Vagina (tissue), 2 donors: ENCODE measurements at places on chromosomes 12 and 14.
A peak's percentile ranks its signal among the peaks of the same experiment; 100 is the strongest.

- H3K27me3 ChIP-seq, result no peaks in the 10 kb centered on the region
- H3K27ac ChIP-seq, result no peak overlapping the region
- H3K4me3 ChIP-seq, result no peak overlapping the region
- no peak for DNase-seq
- no peaks in the 10 kb centered on the region for H3K4me1 ChIP-seq
- no peaks in the 10 kb centered on the region for H3K36me3 ChIP-seq
Measured at GRCh38 chr14:34190717-34191116, 239.8 kb upstream of the EGLN3 start.

DNA sequence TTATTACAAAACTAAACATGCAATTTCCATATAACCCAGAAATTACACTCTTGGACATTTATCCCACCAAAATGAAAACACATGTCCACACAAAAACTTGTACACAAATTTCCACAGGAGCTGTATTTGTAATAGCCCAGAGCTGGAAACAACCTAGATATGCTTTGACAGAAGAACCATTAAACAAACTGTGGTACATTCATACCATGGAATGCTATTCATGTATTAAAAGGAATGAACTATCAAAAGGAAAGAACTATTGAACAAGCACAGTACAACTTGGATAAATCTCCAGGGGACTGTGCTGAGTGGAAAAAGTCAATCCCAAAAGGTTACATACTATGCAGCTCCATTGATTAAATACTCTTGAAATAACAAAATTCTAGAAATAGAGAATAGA lies 35.8 kb upstream of the ERGIC2 start:
- DNase-seq, result no peak
- no peaks in the 10 kb centered on the region for H3K27me3 ChIP-seq
- H3K4me3 ChIP-seq, result no peak overlapping the region
- no peak overlapping the region for H3K27ac ChIP-seq
- no peaks in the 10 kb centered on the region for H3K4me1 ChIP-seq
- H3K36me3 ChIP-seq, result no peaks in the 10 kb centered on the region

DNA sequence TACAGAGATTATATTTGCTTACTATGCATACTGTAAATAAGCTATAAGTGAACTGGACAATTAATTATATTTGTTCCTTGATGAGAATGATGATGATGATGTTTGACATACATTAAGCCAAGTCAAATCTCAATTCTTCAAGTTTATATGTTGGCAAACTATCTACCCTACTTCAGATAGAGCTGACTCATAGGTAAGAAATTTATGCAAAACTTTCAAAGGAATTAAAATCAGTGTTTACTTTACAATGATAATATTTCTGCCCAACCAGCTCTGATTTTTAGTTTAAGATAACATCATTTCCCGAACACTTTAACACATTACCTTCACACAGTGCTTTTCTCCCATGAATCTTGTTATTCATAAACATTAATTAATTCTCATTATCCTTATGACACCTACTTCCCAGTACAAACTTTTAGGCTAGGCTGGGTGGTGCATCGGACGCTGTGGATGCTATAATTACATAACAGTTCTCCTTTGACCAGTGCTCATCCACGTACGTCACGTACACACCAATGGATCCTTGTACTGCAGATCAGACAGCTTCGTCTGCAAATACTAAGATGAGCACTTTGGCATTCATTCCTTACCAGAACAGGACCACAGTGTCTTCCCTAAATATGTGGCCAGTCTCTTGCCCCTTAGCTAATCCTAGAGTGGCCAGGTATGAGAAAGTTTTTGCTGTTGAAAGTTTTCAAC lies 18.3 kb downstream of the BMP4 start:
- H3K27me3 ChIP-seq, result no peaks in the 10 kb centered on the region
- H3K4me3 ChIP-seq, result no peak overlapping the region
- H3K27ac ChIP-seq, result no peak overlapping the region
- H3K4me1 ChIP-seq, result no peaks in the 10 kb centered on the region
- H3K36me3 ChIP-seq, result no peaks in the 10 kb centered on the region

GRCh38 chr12:121839993-121840761 lies 18.5 kb downstream of the HPD start:
- peak overlapping the region; percentile 76 for H3K27ac ChIP-seq
- H3K4me3 ChIP-seq, result peak overlapping the region; percentile 66
- DNase-seq, result no peak
- H3K4me1 ChIP-seq, result peaks cover 11% of the 10 kb centered on the region
- H3K27me3 ChIP-seq, result no peaks in the 10 kb centered on the region

- H3K27ac ChIP-seq, result peak overlapping the region; percentile 22
- no peak for DNase-seq
- H3K4me1 ChIP-seq, result no peaks in the 10 kb centered on the region
Measured at GRCh38 chr12:128316078-128316477, 49.1 kb downstream of the TMEM132C start.

DNA sequence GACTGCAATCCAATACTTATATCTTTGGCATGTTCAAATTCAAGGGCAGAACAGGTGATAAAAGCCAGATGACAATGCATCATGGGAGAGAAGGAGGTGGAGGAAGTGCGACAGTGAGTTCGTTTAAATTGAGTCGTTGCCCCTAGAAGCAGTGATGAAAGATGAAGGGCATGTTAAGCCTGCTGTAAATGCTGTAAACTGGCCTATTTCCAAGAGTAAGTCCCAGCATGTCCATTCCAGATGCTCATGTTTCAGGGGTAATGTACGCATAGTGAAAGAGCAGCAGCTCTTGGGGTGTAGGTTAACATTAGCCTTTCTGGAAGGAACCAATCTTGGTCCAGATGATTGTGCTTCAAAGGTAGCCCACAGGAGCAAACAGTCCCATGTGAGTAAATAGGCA lies 97.1 kb downstream of the C2CD5 start:
- no peaks in the 10 kb centered on the region for H3K27me3 ChIP-seq
- no peak overlapping the region for H3K4me3 ChIP-seq
- no peak overlapping the region for H3K27ac ChIP-seq
- no peaks in the 10 kb centered on the region for H3K4me1 ChIP-seq
- DNase-seq, result no peak

DNA sequence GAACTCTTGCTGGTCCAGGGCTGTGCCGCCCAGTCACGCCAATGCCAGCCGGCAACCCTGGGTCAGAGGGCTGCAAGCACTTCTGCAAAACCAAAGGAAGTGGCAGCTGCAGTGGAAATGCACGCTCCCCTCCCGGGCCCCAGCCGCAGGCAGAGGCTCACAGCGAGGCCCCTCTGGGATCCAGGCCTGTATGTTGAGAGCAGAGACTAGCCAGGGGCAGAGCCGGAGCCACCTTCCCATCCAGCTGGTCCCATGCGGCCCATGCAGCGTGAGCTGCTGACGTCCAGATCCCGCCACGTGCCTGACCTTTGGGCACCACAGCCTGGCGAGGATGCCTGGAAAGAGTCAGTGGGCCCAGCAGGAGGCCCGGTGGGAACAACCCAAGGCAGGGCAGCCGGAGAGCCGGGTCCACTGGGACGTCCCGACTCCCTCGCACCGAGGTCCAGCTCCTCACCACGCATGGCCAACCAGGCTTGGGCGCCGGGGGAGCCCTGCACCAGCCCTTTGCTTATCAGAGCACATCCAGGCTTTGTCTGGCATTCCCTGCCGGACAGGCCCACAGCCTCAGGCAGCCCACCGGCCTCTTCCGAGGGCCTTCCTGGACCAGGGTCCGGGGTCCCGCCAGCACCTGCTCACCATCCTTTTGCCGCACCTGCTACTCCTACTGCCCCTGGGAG lies 4.3 kb downstream of the GPR132 start:
- peak overlapping the region; percentile 43 for H3K27ac ChIP-seq
- no peak overlapping the region for H3K4me3 ChIP-seq
- H3K4me1 ChIP-seq, result peaks cover 16% of the 10 kb centered on the region

GRCh38 chr14:89067293-89067972 lies 243.0 kb downstream of the TTC8 start:
- H3K4me3 ChIP-seq, result no peak overlapping the region
- H3K36me3 ChIP-seq, result no peaks in the 10 kb centered on the region
- no peaks in the 10 kb centered on the region for H3K27me3 ChIP-seq
- no peak for DNase-seq

DNA sequence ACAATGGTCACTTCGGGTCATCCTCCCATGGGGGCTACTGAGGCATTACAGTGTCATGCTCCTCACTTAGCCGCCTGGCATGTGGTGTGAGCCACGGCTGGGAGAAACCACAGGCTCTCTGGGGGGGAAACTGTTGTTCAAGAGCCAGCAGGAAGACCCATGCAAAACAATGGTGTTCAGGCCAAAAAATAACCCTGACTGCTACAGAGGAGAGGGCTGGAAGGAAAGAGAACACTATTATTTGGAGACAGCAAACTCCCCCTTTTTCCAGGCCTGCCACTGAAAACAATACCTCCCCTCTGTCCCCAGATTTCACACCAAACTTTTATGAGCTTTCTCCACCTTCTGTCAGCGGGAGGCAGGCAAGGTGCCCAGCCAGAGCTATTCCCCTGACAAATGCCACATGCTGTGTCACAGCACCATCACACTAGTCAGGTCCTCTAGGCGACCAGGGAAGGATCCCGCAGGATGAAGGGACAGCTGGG lies 83.7 kb downstream of the CHGA start:
- no peaks in the 10 kb centered on the region for H3K36me3 ChIP-seq
- H3K27me3 ChIP-seq, result no peaks in the 10 kb centered on the region
- no peak for DNase-seq
- peaks cover 86% of the 10 kb centered on the region for H3K4me1 ChIP-seq
- H3K4me3 ChIP-seq, result no peak overlapping the region

DNA sequence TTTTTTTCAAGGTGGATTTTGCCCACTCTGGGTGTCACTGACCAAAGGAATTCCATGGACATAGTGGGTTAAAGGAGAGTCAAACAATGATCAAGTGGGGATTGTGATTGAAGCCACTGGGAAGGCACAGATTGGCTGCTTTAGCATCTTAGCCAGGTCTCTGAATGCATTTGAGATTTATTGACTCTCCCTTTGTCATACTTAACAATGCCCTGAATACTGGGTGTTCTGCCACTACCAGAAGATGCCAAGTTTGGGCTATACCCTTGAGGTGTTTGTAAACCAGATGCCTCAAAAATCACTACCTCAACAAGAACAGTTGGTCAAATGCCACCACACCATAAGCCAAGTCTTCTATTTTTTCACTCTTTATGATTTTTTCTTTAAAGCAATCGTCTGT lies 114.8 kb downstream of the GTF2A1 start:
- no peaks in the 10 kb centered on the region for H3K36me3 ChIP-seq
- H3K27me3 ChIP-seq, result no peaks in the 10 kb centered on the region
- no peak overlapping the region for H3K4me3 ChIP-seq
- DNase-seq, result no peak

DNA sequence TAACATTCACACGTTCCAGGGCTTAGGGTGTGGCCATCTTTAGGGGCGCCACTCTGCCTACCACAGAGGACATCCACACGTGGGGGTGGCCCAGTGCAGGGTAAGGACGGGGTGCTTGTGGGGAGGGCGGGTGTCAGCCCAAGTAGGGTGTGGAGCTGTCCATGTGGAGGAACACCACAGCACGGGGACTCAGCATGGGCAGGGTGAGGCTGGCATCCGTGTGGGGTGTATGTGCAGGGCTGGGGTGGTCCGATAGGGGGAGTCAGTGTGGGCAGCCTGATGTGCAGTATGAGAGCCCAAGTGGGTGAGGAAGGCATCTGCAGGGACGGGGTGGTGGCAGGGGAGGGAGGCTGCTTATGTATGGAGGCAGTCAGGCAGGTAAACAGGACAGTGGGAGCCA lies 17.7 kb downstream of the PSMC1 start:
- H3K27me3 ChIP-seq, result no peaks in the 10 kb centered on the region
- H3K27ac ChIP-seq, result no peak overlapping the region
- no peak overlapping the region for H3K4me3 ChIP-seq
- H3K4me1 ChIP-seq, result no peaks in the 10 kb centered on the region
- peak; percentile 81 for DNase-seq
- H3K36me3 ChIP-seq, result peaks cover 59% of the 10 kb centered on the region

DNA sequence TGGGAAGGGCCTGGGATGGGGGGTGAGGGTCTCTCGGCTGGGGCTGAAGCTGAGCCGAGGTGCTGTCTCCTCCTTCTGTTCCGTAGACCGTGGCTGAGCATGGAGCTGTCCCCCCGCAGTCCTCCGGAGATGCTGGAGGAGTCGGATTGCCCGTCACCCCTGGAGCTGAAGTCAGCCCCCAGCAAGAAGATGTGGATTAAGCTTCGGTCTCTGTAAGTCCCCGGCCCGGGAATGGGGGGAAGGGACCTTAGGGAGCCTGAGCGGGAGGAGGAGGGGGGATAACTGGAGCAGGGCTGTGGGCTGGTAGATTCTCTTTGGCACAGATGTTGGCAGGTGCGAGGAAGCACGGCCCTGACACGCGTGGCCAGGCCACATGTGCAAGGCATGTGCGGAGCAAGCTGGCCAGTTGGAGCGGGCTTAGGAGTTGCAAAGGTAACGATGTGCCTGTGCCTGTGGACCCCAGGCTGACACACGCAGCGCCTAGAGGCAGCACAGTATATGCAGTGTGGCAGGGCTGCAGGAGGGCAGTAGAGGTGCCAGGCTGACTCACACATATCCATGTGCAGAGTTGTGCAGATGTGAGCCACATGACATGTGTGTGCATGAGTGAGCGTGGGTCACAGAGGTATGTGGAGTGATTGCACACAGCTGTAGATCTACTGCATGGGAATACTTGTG lies 512 bp downstream of the PDE1B start:
- H3K4me3 ChIP-seq, result peak overlapping the region; percentile 42
- peaks cover 10% of the 10 kb centered on the region for H3K4me1 ChIP-seq
- no peaks in the 10 kb centered on the region for H3K27me3 ChIP-seq
- DNase-seq, result no peak
- no peak overlapping the region for H3K27ac ChIP-seq

- no peak overlapping the region for H3K27ac ChIP-seq
- no peak overlapping the region for H3K4me3 ChIP-seq
- no peaks in the 10 kb centered on the region for H3K27me3 ChIP-seq
Measured at GRCh38 chr14:52117111-52117832, 48.4 kb upstream of the NID2 start.

DNA sequence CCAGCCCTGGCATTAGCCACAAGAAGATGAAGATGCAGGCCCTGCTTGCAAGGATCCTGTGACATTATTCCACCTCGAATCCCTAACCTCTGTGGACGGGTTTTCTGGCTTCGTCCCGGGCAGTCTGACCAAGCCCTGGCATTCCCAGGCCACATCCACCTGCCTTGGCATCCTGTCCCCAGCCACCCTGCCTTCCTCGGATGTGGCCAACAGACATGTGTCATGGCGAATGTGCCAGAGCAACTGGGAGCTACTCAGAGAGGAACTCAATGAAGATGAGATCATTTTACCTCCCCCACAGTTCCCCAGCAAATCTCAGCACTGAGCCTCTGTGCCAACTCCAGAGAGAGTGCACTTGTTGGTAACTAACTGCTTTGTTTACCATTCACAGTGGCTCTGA lies 33.5 kb upstream of the KCNA5 start:
- H3K27ac ChIP-seq, result no peak overlapping the region
- no peaks in the 10 kb centered on the region for H3K36me3 ChIP-seq
- DNase-seq, result no peak
- no peaks in the 10 kb centered on the region for H3K4me1 ChIP-seq
- H3K4me3 ChIP-seq, result no peak overlapping the region

GRCh38 chr14:50954811-50955372 lies 10.6 kb upstream of the PYGL start:
- no peak overlapping the region for H3K4me3 ChIP-seq
- DNase-seq, result no peak
- H3K4me1 ChIP-seq, result peaks cover 11% of the 10 kb centered on the region
- H3K27me3 ChIP-seq, result no peaks in the 10 kb centered on the region
- H3K36me3 ChIP-seq, result no peaks in the 10 kb centered on the region
- H3K27ac ChIP-seq, result peak overlapping the region; percentile 42

GRCh38 chr12:65952737-65953209 lies 128.5 kb downstream of the HMGA2 start:
- no peak overlapping the region for H3K27ac ChIP-seq
- H3K27me3 ChIP-seq, result no peaks in the 10 kb centered on the region
- DNase-seq, result no peak
- H3K4me1 ChIP-seq, result peaks cover 28% of the 10 kb centered on the region
- no peaks in the 10 kb centered on the region for H3K36me3 ChIP-seq
- H3K4me3 ChIP-seq, result no peak overlapping the region
